ENCODE measurements at places on chromosomes 6 and 20. TPM values are rescaled to one million over a fixed set of nuclear protein-coding genes. Genes with fewer than 3 reads are reported as not detected.
A peak's percentile ranks its signal among the peaks of the same experiment; 100 is the strongest.

DNA sequence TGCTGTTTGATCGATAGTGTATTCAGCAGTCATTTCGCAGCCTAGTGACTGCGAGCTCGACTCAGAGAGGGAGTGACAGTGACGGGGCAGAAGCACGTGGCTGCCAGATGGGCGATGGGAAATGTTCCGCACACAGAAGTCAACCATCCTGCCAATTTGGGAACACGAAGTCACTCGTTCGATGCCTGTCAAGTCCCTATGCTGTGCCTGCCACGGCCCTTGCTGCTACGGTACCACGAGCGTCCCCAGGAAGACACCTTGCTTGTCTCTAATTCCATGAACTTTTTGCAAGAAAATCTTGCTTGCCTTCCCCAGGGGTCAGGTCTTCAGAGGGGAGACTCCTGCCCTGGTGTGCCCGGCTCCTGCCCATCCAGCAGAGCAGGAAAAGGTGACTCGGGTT is 17.0 kb upstream of the STX16 start:
- no peak for DNase-seq

The LYRM2 gene
- total RNA-seq: 31.8 TPM

The IL17F gene
- not detected for total RNA-seq

- DNase-seq: no peak
Observed at GRCh38 chr6:56370127-56370540, 122.8 kb upstream of the COL21A1 start.

The HLA-G gene
- total RNA-seq: 0.28 TPM

- no peak for DNase-seq
Observed at GRCh38 chr6:47792216-47792733, 10.4 kb downstream of the OPN5 start.

The MEI4 gene
- not detected for total RNA-seq

The UNC5CL gene
- 6.4 TPM for total RNA-seq

The ADGRB3 gene
- total RNA-seq: not detected

The BPIFB1 gene
- total RNA-seq: not detected

DNA sequence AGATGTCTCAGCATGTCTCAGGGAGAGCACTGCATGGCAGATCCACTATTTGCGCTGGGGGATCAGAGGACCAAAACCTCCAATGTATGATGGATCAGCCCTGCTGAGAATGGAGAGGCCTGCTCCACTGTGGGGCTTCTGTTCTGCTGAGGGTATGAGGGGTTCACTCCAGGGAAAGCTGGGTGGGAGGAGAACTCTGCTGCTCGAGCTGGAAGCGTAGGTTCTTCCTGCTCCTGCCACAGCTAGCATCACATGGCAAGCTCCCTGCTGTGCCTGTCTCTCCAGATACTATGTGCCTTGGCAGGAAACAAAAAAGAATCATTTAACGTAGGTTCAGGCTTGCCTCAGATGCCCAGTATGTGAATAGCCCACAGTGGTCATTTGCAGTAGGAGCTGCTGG is 105.8 kb downstream of the EPM2A start:
- no peak for DNase-seq

DNA sequence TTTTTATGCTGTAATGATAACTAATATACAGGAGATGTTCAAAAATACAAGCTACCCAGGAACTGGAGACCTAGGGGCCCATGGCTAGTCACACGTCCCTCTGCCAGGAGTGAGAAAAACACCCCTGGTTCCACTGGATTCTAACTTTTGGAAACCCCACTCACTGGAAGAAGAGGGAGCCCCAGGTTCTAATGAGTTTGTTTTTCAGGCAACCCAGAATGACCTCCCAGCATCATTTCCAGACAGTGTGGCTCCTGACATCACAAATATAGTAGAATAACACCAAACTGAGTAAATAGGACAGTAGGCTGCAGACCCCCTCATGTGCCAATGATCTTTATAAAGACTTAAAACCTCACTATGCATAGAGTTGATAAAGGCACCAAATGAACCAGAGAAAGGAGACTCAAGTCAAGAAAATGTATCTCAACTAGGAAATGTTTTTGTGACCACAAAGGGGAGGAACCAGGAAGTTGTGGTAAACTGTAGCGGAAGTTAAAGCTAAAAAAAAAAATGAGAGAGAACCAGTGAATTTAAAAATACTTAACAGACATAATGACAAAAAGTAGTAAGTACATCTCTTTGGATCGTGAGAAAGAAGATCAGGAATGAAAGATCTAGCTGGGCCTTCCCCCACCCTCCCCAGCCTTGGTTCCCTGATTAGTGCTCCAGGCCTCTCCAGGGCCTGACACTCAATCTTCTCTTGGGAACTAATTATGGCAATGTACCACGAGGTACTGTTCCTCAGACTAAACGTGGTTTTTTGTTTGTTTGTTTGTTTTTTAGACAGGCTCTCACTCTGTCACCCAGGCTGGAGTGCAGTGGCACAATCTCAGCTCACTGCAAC is 19.8 kb downstream of the HLA-E start:
- DNase-seq: peak; percentile 82

GRCh38 chr6:107977283-107977682 is 19.3 kb upstream of the SEC63 start:
- DNase-seq: no peak

DNA sequence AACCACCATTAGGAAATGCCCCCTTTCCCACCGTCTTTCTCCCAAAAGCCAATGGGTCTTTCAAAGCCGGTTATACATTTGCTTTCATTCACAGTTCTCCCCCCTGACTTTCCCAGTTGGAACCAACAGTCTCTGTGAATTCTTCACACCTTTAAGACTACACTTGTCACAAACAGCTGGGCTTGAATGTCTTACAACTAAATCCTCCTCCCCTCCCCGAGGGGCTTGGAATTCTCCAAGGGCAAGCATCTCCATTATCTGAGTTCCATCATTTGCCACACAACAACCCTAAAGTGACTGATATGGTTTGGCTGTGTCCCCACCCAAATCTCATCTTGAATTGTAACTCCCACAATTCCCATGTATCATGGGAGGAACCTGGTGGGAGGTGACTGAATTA is 12.9 kb downstream of the ZFP64 start:
- no peak for DNase-seq

The FOXA2 gene
- not detected for total RNA-seq

- no peak for DNase-seq
Observed at GRCh38 chr20:14117768-14118167, 122.5 kb downstream of the MACROD2 start.

- DNase-seq: no peak
Observed at GRCh38 chr6:52725143-52725534, 38.1 kb downstream of the GSTA2 start.

DNA sequence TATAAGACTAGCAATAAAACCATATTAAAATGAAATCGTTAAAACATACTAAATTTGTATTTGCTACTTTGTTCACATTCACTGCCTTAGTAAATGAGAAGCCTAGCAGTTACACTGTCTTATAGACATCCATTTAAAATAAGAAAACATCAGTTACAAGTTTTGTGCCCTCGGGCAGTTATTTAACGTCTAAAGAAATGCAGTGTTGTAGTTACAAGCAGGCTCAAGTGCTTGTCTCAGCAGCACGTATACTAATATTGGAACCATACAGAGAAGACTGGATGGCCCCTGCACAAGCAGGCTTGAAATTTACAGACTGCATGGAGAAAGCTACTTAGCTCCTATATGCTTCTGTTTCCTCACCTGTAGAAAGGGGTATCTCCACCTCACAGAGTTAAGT is 93.1 kb downstream of the HACE1 start:
- no peak for DNase-seq

GRCh38 chr6:79672631-79673111 is 41.5 kb downstream of the SH3BGRL2 start:
- no peak for DNase-seq

The SDHAF4 gene
- 13.8 TPM for total RNA-seq

- peak; percentile 69 for DNase-seq
Observed at GRCh38 chr20:35145141-35145564, 2.0 kb downstream of the EDEM2 start.

DNA sequence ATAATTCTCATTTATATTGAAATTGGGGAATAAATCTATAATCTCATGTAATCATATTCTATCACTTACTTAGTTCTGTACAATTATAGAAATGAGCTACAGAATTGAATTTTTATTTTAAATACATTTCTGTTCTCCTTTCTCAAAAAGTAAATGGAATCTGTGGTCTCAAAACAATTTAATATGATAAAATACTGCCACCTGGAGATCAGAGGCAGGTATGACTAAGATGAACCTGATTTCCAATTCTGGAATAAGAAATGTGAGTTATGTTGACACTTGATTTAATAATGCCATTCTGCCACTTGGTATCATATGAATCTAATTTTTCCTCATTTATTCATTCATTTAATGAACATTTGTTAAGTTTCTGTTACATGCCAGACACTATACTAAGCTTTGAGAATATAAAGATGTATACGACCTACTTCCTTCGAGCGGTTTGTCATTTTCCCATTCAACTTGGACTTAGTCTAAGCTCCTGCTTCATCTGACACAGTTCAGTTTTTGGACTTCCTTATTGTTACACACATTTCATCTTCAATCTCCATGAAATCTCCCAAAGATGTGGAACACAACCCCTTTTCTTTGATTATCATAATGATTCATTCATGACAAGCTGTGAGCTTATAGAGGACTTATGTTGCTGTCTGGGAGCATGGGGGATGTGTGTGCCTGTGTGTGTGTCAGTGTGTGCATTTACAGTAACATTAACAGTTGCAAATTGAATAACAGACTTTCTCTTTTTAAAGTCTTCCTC is 7.5 kb upstream of the CCDC28A start:
- peak; percentile 31 for DNase-seq

DNA sequence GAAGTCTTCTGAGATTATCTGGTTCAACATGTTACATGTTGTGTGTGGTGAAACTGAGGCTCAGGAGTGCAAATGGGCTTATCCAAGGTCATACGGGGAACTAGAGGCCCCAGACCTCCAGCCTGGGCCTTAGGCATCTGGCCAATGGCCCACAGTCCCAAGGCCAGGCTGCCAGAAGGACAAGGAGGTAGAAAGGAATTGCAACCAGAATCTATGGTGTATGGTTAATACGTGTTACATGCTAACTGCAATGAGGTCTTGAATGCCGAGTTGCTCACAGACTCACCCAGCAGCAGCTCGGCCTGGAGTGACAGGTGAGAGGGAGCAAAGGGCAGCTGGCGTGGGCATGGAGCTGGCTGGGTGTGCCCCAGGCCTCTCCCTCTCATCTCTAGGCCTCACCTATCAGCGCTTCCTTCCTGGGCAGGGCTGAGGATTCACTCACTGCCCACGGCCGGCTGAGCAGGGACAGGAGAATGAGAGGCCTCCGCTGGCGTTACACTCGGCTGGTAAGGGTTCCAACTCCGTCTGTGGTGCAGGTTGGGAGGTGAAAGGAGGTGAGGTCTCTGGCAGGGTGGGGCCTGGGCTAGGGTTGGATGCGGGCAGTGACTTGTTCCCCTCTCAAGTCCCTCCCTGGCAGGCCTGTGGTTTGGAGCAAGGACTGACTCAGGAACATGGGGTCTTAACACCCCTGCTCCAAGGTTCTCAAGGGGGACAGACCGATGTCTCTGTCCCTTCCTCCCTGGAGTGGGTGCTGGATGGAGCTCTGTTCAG is at the start of gene TLDC2:
Gene TLDC2, plus strand, starts transcription at position 437 of the 771 bp plus-strand sequence. Its CDS starts 37 bp downstream, at position 474.
- no peak for DNase-seq

DNA sequence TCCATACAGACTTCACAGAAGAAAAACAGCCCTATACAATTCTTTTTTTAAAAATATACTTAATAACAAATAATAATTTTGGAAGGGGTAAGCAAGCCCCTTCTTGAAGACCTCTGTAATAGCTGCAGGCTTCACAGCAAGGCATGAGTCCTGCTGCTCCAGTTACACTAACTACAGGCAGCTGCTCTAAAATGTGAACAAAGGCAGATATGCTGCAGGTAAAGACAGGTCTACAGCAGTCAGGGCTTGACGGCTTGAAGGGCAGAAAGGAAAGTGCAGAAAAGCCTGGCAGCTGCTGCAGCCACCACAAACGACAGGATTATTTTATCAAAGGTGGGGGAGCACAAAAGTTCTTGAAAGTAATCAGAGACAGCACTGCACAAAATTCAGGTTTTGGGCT is 11.3 kb downstream of the FAXC start:
- no peak for DNase-seq

DNA sequence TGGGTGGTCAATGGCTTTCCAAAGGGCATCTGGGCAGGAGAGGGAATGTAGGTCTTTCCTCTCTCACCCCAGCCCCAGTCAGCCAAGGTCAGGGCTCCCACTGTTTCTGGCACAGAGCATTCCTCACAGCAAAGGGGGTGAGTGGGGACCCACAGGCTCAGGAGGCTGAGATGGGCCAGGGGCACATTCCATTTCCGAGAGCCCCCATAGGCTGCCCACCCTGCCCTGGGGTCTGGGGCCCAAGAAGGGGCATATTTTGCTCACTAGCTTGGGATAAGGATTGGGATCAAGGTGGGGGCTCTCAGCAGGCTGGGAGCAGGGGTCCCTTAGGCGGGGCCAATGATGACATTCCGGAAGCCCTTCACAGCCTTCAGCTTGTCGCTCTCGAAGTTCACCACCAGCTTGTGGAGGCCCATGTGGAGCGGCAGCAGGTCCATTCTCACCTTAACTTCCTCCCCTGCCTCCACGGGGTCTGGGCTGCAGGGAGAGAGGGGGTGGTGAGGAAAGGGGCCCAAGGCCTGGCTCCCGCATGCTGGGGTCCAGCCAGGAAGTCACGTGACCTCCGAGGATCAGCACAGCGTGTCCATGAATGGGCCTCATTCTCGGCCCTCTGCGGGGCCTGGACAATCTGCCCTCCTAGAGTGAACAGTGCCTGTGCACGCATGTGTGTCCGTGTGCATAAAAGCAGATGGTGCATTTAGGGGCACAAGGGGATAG is 35.0 kb downstream of the TGM2 start:
- no peak for DNase-seq

The SUMO4 gene
- total RNA-seq: 10.0 TPM

DNA sequence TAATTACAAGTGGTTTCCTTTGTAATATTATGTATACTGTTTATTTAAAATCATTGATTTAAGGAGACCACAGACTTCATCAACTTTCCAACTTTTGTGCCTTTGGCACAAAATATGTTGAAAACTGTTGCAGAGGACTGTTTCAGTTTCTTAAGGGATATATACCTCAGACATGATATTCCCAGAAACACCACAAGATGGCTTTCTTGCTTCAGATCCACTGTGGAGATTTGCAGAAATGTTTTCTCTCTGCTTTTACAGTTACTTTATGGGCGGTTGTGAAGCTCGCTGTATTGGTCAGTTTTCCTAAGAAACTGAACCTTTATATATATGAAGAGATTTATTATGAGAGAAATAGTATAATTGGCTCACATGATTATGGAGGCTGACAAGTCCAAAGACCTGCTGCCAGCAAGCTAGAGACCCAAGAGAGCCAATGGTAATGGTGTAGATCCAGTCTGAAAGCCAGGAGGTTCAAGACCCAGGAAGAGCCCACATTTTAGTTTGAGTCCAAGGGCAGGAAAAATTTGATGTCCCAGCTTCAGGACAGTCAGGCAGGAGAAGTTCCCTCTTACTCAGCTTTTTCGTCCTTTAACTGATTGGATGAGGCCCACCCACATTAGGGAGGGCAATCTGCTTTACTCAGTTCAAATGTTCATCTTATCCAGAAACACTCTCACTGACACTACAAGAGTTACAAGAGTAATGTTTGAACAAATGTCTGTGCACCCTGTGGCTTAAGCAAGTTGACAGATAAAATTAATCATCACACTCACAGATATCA is 12.8 kb downstream of the ME1 start:
- DNase-seq: no peak
